ENCODE measurements at places on chromosomes 2 and 18.

- no peak for DNase-seq
These were observed 67.6 kb upstream of the MCFD2 start for GRCh38 chr2:46983065-46983801.

GRCh38 chr2:218691234-218691633 lies 19.3 kb downstream of the STK36 start:
- DNase-seq, result no peak

DNA sequence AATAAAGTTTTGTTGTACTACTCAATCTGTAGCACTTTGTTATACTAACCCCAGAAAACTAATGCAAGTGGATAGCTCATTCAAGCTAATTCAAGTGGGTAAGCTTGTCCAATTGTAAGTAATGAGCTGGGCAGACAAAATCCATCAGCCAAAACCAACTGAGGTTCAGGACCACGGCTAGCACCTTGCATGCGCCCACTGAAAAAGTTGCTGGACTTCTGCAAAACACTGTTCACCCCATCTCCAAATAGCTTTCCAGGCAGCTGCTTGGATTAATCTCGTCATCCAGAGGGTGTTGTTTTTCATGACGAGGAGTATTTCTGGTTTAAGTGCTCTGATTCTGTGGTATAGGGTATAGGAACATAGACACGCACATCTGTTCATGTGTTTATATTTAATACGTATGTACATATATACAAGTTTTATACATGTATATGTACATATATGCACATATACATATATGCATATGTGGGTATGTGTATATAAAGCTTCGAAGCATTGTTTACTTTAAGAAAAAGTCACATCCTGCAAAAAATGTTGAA lies 307.5 kb downstream of the GALR1 start:
- DNase-seq, result no peak

GRCh38 chr2:230798769-230799399 lies 65.9 kb upstream of the ITM2C start:
- DNase-seq, result peak; percentile 32

DNA sequence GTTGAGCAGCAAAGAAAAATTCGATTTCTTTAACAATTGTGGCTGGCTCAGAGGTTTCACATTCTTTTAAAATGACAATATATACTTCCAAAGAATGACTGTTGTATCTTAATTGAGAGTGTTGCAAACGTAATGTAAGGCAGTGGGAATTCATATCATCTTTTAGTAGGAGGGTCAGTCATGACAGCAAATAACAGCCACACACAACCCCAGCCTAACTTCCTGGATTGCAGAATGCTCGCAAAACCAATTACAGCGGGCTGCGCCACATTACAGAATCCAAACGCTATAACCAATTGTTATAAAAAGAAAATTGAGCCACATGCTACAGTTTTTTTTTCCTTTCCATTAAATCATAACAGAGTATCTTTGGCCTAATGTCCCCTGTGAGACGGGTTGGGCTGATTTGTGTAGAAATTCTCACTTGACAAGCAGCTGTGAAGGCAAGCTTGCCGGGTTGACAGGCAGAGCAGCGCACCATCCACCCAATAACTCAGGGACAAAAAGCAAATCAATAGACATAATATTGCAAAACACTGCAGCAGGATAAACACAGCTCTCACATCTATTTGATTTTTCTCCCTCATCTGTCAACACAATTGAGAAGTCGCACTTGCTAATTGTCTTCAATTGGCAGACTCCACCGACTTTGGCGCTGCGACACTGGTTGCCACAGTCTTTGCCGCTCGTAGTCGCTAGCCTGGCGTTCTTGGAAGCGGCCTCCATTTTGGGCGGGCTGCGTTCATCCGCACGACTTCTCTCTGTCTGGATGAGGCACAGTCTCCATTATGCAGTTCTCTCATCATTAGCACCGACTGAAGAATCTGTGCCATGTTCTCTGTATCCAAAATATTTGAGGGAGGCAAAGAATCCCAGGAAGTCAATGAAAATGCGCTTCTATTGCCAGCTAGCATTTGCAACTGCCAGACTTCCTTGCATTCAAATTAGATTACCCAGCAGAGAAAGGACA lies 95.0 kb upstream of the CCDC68 start:
- DNase-seq, result no peak
